HFFc6 (cell line): ENCODE measurements at places on chromosomes 16 and 17.

DNA sequence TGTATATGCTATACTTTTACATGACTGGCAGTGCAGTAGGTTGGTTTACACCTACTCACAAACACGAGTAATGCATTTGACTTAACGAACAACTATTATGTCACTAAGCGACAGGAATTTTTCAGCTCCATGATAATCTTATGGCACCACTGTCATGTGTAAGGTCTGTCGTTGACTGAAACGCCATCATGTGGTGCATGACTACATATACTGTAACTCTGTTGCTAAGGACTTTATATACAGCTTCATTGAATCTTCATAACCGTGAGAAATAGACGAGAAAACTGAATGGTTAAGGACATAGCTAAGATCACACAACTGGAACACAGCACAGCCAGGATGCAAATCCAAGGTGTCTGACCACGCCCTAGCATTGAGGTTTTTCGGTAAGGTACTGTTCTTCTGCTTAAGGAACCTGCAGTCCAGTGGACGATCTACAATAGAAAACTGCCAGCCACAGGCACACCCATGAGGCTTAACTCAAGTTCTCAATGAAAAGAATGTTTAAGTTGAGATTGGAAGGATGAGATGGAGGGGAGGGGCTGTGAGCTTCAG is 3.3 kb downstream of the CFAP20 start:
- DNase-seq, result no peak

GRCh38 chr16:10114409-10114808 is 67.8 kb downstream of the GRIN2A start:
- DNase-seq, result peak; percentile 58

DNA sequence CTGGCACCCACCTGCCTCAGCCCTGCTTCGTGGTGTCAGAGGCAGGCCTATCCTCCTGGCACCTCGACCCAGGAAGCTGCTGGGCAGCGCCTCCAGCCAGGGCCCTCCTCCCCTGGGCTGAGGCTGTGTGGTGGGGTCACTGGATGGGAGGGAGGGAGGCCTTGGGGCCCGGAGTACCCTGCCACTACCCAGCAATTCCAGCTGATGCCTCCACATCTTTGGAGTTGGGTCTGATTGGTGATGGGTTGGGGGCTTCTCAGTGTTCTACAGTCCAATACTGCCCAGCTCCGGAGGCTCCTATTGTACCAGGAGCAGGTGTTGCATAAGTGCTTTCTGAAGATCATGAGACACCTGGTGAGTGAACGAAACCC is 48.0 kb downstream of the USP22 start:
- no peak for DNase-seq

DNA sequence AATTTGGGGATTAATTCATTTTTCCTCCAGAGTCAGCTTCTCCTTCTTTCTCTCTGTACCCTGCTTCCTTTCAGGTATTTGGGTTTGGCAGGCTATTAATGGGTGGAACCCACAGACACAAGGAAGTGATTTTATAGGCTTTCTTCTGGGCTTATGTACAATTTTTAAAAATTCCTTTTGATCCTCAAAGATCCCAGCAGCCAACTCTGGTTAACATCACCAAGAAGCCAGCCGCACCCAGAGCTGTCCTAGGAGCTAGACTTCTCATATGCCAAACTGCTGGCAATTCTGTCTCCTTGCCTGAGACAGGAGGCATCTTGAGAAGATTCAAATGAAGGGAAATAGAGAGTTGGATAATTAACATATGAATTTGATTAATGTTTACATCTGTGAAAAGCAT is 47.2 kb upstream of the ELAC2 start:
- no peak for DNase-seq

- DNase-seq, result no peak
These were observed 76.3 kb downstream of the KSR1 start for GRCh38 chr17:27532269-27533263.

- no peak for DNase-seq
These were observed 2.5 kb upstream of the AXIN1 start for GRCh38 chr16:354971-355461.

GRCh38 chr17:69323806-69324205 is 3.1 kb downstream of the ABCA5 start:
- no peak for DNase-seq

GRCh38 chr17:50693036-50693682 is 14.6 kb downstream of the ANKRD40 start:
- peak; percentile 33 for DNase-seq

- no peak for DNase-seq
These were observed 181.3 kb downstream of the IRF8 start for GRCh38 chr16:86080131-86080875.

DNA sequence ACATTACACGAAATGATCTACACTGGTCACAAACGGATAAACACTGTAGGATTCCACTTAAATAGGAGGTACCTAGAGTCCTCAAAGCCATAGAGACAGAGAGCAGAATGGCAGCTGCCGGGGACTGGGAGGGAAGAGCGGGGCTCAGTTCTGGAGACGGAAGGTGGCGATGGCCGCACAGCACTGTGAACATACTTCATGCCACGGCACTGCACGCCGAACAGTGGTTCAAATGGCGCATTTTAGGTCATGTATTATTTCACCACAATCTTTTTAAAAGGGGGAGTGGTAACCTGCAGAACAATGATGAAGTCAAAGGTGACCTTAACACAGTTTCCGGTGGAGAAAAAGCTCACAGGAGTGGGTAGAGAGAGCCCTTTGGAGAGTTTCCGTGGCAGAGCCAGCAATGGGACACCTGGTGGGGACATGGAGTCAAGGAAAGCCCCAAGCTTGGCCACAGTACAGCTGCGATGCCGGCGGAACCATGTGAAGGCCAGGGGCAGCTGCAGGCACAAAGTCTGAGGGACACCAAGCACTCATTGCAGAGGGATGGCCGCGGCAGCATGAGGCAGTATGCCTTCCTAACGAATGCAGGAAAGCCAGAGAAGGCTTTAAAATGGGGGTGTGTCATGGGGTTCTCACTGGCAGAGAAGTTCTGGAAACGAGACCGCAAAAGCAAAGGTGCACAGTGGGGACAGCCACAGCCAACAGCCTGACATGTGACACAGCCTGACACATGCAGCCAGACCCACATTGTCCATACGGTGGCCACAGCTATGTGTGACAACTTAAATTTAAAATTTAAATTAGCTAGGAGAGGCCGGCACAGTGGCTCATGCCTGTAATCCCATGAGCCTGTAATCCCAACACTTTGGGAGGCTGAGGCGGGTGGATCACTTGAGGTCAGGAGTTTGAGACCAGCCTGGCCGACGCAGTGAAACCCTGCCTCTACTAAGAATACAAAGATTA is 7.3 kb downstream of the FLCN start:
- no peak for DNase-seq

DNA sequence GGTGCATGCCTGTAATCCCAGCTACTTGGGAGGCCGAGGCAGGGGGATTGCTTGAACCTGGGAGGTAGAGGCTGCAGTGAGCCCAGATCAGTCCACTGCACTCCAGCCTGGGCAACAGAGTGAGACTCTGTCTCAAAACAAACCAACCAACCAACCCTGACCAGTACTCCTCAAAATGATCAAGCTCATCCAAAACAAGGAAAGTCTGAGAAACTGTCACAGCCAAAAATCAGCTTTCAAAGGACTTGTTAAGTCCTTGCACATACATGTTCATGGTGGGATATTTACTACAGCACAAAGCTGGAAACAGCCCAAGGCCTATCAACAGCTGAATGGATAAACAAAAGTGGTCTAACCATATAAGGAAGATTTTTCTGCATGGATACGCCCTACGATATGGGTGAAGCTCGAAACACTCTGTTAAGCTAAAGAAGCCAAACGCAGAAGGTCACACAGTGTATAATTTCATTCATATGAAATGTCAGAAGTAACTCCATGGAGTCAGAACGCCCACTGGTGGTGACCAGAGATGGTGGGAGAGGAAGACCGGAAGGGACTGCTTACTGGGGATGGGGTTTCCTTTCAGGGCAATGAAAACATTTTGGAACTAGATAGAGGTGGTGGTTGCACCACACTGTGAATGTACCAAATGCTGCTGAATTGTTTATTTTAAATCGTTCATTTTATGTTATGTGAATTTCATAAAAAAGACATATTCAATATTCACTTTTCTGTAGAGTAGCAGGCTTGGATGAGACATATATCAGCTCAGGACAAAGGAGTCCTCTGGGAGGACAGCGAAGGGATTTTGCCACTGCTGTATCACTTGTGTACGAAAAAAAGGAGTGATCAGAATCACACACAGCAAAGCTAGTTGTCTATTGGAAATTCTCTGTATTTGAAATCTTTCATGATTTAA is 17.7 kb downstream of the CCL17 start:
- DNase-seq, result peak; percentile 41

- DNase-seq, result no peak
These were observed 445.7 kb upstream of the MAF start for GRCh38 chr16:80046261-80046660.

DNA sequence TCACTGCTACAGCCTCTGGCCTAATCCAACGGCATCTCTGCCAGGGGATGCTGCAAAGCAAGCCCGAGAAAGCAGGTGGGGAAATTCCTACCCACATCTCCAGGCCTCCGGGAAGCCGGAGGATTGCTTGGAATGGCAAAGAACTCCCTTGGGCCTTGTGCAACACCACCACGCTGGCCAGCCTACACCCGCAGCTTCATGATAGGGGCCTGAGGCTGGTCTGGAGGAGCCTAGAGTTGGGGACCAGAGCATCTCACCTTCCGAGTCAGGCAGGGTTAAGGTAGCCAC is 20.3 kb downstream of the GGA3 start:
- no peak for DNase-seq

- peak; percentile 86 for DNase-seq
These were observed 7.4 kb downstream of the KDM6B start for GRCh38 chr17:7841396-7841914.

DNA sequence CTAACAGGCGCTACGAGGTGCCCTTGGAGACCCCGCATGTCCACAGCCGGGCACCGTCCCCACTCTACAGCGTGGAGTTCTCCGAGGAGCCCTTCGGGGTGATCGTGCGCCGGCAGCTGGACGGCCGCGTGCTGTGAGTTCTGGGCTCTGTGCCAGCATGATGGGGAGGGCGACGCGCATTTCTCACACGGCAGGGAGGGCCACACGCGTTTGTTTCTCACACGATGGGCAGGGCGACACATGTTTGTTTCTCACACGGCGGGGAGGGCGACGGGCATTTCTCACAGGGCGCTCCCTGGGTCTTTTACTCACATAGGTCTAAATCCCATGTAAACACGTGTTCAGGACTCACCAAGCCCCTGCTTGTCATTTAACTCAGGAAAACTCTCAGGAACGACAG is 4.4 kb downstream of the GAA start:
- DNase-seq, result no peak

DNA sequence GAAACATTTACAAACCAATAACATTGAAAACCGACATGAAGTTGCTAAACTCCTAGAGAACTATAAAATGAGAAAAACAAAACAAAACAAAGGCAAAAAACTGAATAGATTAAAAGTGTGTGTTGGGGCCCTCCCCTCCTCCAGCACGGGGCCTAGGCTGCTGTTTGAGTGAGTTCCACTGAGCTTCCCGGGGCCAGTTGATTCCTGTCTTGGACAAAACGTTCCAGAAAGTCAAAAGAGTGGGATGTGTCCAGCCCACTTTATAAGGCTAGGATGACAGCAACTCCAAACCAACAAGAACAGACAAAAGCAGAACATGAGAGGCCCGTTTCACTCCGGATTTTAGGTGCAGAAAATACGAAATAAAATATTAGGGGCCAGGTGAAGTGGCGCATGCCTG is 11.6 kb upstream of the CSNK1D start:
- no peak for DNase-seq

- no peak for DNase-seq
These were observed 19.7 kb downstream of the LRRC36 start for GRCh38 chr16:67346341-67346740.

- DNase-seq, result no peak
These were observed 484.6 kb downstream of the KIF2B start for GRCh38 chr17:54307351-54307750.

DNA sequence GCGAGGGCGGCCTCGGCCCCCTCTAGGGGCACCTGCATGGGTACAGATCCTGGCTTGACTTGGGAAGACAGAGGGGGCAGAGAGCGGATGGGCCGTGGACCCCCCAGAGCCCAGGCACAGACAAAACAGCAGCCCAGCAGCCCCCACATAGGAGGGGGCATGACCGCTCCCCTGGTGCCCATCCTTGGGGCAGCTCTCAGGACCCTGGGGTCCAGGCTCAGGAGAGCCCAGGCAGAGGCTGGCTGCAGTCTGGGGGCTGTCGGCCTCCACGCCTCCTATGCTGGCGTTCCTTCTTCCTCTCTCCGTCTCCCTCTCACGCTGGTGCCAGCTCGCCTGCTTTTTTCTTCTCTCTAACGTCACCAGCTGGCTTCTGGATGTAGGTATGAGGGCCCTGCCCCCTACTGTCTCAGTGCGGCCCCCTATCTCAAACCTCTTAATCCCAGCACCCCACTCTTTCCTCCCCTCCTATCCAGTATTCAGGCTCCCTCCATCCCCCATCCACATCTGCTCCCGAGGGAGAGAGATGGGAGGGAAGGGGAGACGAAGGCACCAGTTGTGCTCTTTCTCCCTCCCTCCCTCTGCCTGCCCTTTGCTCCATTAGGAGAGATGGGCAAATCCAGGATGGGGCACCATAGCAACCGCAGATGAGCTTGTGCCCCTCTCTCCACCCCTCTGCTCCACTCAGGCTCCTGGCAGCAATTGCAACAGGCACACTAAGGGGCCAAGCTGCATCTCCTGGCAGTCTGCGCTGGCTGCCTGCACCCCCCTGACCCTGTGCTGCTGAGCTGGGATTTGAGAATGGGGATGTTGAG is at the start of gene GPR179:
GPR179 (minus strand) TSS at position 349 of the 812 bp plus-strand sequence; CDS start at position 182, 167 bp downstream.
- no peak for DNase-seq

GRCh38 chr17:78144736-78145641 is 1.2 kb upstream of the C17orf99 start:
- DNase-seq, result no peak

DNA sequence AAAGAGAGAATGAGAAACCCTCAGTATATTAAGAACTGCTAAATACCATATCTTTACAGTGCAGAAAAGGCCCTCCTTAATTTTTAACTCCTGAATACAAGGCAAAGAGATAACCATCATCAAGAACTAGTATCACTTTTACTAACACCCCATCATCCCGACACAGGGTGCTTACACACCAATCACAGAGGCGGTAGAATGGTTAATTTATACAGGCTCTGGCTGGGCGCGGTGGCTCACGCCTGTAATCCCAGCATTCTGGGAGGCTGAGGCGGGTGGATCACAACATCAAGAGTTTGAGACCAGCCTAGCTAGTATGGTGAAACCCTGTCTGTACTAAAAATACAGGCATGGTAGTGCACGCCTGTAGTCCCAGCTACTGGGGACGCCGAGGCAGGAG is 4.2 kb downstream of the PSMD12 start:
- no peak for DNase-seq

GRCh38 chr17:6536053-6536452 is 20.3 kb downstream of the PITPNM3 start:
- no peak for DNase-seq

GRCh38 chr16:70437582-70438557 is 1.0 kb downstream of the ST3GAL2 start:
- DNase-seq, result peak; percentile 62

GRCh38 chr17:50151041-50151936 is 812 bp upstream of the PPP1R9B start:
- DNase-seq, result peak; percentile 85
